GM23338 (cell line): ENCODE measurements at places on chromosomes 5 and 9.

DNA sequence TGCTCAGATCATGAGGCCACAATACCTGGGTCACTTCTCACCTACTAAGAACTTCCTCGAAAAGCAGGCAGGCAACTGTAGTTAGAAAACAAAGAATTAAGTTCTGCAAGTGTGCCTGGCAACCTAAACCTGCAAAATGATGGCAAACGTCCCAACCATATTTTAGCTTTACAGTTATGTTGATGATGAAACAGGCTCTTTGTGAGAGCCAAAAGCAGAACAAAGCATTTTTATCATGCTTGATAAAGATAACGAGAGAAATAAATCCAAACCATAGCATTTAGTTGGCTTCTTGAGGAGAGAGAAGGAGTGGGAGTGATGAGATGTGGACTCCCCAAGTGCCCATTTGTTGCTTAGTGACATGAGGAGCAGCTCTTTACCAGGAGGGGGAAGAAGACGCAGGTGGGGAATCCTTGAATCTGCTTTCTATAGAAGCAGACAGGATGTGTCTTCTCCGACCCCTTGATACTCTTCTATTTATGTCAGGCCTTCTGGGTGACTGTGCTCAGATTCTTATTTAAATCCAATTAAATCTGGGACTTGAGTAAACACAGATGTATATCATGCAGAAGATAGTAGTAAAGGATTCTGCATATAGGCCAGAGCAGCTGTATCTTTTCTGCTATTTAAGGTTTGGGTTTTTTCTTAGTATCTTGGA, 221.2 kb downstream of the TMEM167A start:
- DNase-seq: no peak

- no peak for DNase-seq
These were observed 5.3 kb upstream of the ZNF782 start for GRCh38 chr9:96859461-96860198.

- no peak for DNase-seq
These were observed 143.0 kb downstream of the GOLPH3 start for GRCh38 chr5:32031089-32031488.

DNA sequence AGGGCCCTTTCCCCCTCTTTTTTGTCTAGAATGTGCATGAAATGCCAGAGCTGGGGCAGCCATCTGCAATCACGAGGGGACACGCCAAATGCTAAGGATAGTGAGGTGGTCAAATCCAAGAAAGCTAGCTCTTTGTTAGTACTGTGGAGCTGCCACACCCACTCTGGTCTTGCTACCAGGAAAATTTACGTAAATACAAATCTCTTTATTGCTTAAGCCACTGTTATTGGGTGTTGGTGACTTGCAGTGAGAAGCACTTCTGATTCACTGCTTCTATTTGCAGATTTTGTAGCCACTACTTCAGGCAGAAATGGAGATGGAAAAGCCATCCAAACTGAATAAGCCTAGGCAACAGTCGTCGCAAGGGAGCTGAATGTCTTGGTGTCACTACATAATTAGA, 25.6 kb upstream of the SUSD1 start:
- no peak for DNase-seq

DNA sequence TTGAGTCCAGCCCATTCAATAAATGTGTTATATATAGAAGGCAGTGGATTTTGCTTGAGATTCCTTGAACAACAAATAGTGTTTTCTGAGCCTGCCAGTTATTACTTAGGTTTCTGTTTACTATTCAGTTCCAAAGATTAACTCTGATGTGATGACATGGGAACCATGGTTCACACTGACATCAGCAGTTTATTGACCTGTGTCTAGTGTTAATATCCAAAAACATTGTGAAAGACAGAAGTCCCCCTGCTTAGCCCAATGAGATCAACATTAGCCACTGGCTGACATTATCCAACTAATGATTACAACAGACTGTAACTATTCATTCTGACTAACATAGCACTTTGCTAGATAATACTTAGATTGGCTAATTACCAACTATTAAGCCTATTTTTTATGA, 14.9 kb downstream of the APBA1 start:
- no peak for DNase-seq

- DNase-seq: no peak
These were observed 64.8 kb downstream of the PAPPA start for GRCh38 chr9:116218399-116218798.

- no peak for DNase-seq
These were observed 574.7 kb upstream of the SEMA6A start for GRCh38 chr5:117149312-117149711.

DNA sequence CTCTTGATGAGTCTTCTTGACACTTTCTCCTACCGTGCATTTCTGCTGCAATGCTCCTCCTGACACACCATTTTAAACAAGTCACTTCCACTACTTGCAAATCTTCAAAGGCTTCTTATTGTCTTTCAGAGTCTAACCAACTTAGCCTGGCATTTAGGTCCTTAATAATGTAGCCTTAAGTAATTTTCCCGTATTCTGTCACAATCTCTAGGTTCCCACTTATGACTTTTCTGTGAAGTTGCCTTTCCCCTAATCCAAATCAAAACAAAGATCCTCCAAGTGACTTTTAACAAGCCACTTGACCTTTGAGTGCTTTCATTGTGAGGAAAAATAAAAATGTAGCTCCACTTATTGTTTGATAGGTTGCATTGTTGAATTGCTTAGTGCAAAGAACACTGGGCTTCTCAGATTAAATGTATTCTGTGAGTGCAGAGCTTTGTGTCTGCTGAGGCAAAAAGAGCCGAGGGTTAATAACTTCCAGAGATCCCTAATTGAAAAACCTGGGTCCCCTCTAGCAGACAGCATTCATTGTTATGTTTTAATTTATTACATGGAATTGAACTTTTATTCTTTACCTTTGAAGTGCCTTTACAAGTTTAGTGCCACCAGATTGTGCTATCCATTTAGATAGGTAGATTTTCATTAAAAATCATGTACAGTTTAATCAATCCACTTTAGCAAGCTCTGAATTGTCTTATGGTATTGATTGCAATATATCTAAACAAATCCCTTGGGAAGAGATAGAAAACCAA, 341.7 kb upstream of the TYRP1 start:
- no peak for DNase-seq
